Neuronal stem cell (in vitro differentiated cells): ENCODE measurements at places on chromosomes 7 and 10.

GRCh38 chr10:89064748-89065147 lies 74.2 kb downstream of the FAS start:
- no peak for DNase-seq

GRCh38 chr7:142581341-142581740 lies 167.9 kb upstream of the PRSS1 start:
- no peak for DNase-seq

GRCh38 chr7:148962440-148962822 lies 65.9 kb downstream of the PDIA4 start:
- no peak for DNase-seq

- DNase-seq = no peak
Measured at GRCh38 chr7:42262964-42263363, 26.0 kb upstream of the GLI3 start.

GRCh38 chr7:36911788-36912187 lies 187.5 kb upstream of the AOAH start:
- no peak for DNase-seq

GRCh38 chr10:69874449-69874848 lies 72.7 kb downstream of the COL13A1 start:
- no peak for DNase-seq

DNA sequence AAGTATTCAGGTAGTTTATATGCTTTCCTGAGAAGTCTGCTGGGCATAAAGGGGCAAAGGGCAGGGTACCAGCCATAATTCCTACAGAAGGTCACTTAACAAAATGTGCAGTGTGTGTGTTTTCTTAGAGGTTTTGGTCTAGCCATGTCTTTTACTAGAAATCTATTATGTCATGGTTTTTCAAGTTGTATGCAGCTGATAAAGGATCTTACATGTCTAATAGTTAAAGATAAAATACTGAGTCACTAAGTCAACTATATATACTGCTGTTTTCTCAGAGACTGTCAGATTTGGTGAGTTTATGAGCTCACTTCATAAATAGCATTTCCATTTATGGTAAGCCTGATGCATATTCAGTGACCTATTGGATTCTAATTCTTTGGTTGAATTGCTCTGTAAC lies 7.7 kb downstream of the CASP2 start:
- no peak for DNase-seq

- no peak for DNase-seq
Measured at GRCh38 chr10:14236341-14236740, 94.4 kb downstream of the FRMD4A start.

GRCh38 chr10:9743639-9744038 lies 1274.0 kb upstream of the CELF2 start:
- no peak for DNase-seq

- DNase-seq = no peak
Measured at GRCh38 chr7:6479067-6479466, 31.3 kb upstream of the DAGLB start.

DNA sequence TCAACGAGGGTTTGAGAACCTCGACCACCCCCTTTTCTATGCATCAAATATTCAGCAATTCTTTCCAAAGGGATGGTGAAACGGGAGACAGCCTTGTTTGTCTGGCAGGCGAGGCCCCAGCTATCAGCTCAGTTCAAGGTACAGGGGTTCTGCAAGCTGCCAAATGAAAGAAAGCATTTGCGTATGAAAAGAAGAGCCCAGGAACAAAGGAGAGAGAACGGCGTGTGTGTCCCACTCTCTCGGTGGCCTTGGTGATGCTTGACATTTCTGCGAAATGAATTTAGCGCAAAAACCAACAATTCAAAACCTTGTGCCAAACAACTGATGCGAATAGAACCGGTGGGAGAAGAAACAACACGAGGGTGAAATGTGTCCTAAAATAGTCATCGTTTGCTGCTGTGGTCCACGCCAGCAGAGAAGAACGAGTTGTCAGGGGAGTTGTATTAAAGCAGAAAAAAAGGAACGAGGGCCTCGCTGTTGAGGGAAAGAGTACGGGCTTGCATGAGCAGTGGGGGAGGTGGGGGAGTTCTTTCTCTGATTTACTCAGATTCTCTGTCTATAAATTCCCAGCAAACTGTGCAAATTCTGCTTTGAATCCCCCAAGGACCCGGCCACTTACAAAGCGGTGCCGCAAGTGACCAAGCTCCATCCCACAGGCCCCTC lies 97.7 kb downstream of the TMEM130 start:
- peak; percentile 21 for DNase-seq

DNA sequence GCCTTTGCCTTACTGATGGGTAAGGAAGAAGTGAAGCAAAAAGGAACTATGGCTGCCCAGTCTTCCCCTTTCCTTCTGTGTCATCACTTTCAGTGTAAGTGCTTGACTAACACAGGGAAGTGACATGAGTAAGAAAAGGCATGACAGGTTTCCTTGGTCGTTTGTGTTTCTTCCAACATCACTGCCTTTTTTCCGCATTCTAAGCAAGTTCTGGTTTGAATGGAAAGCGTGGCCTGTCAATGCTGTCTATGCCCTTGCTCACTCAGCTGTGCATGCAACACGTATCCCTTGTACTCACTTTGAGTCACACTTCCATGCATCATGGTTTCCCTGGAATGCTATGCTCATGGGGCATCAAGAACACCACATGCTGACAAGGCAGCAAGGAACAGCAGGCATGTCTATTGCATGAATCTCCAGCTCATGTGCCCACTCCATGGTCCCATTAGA lies 111.8 kb downstream of the OAT start:
- no peak for DNase-seq

DNA sequence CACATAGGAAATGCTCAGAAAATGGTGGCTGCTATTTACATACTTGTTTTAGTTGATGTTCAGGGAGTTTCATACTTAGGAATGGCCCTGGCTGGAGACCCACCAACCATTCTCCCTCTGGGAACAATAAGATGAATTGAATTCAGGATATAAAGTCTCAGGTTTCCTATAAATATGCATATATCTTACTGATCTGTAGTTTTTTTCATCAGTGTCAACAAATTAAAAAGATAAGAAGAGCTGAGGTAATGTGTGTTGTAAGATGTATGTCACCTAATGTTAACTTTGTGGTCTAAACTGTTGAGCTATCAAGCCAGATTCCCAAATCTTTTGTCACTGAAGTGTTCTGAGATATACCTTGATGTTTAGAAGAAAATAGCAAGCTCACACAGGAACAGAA lies 457.5 kb downstream of the MAGI2 start:
- DNase-seq = no peak

GRCh38 chr7:150313367-150313809 lies 9.8 kb upstream of the LRRC61 start:
- no peak for DNase-seq

DNA sequence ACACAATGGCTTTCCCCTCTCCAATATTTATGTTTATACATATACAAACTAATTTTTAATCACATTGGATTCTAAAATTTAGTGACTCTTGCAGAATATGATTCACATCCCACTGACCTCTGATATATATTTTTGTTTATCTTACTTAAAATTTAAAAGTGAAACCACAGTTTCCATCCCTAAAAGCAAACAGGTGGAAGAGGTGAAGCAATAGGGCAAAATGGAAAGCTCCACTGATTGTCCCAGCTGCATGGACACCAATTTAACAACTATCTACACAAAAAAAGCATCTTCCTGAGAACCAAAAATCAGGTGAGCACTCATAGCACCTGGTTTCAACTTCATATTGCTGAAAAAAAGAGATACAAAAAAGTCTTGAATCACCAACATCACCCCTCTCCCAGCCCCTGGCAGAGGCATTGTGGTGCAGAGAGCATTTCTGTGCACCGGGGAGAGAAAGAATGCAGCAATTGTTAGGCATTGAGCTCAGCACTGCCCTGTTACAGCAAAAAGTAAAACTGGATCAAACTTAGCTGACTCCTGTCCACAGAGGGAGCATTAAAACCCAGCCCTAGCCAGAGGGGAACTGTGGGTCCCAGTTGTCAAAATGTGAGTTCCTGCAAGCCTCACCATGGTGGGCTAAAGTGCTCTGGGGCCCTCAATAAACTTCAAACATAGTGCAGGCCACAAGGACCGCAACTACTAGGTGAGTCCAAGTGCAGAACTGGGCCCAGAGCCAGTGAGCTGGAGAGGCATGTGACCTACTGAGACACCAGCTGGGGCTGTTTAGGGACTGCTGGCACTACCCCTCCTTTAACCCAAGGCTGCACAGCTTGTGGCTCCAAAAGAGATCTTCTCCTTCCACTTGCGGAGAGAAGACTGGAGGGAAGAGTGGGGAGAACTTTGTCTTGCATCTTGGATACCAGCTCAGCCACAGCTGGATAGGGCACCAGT lies 92.1 kb downstream of the SIRT1 start:
- DNase-seq = no peak

DNA sequence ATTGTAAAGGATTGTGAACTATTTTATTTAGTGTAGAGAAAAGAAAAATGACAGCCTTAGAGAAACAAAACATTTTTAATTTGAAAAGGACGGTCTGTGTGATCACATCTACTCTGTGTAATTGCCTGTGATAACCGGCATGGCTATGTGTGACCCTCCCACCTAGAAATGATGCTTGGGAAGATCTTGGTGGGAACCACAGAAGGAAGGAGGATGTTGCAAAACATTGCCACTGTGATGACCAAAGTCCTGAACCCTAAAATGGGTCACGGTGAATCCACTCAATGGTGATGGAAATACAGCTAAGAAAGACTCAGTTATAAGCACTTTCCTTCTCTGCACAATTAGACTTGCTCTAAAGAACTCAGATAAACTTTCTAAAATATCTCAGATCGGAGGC lies 221.3 kb upstream of the FRMD4A start:
- no peak for DNase-seq

- DNase-seq = no peak
Measured at GRCh38 chr10:785861-786214, 96.4 kb upstream of the DIP2C start.

GRCh38 chr7:54888067-54888733 lies 129.2 kb upstream of the SEC61G start:
- peak; percentile 8 for DNase-seq

DNA sequence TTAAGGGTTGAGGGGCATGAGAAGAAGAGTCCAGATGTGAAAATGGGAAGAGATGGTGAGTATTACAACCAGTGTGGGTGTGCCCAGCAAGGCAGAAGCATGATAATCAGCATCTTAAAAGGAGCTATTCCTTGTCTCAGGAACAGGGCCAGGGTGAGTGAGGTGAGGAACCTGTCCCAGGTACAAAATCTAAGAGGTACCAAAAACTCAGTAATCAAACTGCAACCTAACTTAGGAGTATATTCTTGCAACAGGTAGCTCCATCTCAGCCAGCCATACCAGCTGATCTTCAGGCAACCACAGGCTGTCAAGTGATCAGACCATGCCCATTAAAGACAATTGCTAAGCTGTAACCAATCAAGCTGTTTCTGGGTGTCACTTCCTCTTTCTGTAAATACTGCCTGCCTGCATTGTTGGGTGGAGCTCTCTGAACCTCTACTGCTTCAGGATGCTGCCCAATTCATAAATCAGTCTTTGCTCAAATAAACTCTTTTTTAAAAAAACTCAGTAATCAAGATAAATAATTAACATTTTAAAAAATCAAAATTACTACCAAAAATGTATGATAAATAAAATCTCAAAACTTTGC lies 7.4 kb downstream of the KEL start:
- no peak for DNase-seq

GRCh38 chr7:24730018-24730369 lies 27.3 kb downstream of the GSDME start:
- DNase-seq = no peak

- DNase-seq = no peak
Measured at GRCh38 chr10:120768227-120768626, 82.9 kb upstream of the WDR11 start.

GRCh38 chr7:148914208-148914777 lies 30.2 kb upstream of the EZH2 start:
- DNase-seq = no peak

DNA sequence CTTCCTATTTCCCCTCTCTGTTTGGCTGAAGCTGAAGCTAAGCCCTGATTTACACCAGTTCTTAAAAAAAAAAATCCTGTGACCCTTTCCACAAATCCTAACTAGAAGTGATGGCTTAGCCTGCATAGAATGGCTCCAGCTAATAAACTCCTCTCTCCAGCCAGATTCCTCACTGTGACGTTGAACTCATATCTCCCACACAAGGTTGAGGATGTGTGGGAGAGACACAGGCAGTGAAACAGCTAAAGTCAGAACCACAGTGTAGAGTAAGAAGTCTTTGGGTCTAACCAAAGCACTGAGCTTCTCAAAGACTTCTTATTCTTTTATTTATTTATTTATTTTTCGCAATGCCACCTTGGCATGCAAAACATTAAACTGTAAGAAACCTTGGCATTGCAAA lies 268.3 kb downstream of the SNX13 start:
- DNase-seq = no peak

GRCh38 chr10:132735923-132736391 lies 50.0 kb downstream of the NKX6-2 start:
- no peak for DNase-seq

GRCh38 chr10:4070921-4071660 lies 286.1 kb upstream of the KLF6 start:
- no peak for DNase-seq

DNA sequence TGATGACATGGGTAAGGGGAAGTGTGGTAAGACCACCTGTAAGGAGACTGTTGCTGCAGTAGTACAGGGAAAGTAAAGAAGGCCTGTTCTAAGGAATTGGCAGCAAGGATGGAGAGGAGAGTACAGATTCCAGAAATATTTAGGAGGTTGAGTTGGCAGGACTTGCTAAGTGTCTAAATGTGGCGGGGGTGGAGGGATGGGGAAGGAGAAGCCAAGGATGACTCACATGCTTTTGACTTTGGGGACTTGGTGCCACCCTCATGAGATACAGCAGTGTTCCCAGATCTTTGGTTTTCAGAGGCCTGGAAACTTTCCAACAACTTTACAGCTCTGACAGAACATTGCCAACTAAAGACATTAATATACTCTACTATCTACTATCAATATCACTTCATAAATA lies 45.4 kb downstream of the CDK6 start:
- no peak for DNase-seq

- DNase-seq = no peak
Measured at GRCh38 chr10:120538091-120538490, 81.1 kb downstream of the PLPP4 start.

DNA sequence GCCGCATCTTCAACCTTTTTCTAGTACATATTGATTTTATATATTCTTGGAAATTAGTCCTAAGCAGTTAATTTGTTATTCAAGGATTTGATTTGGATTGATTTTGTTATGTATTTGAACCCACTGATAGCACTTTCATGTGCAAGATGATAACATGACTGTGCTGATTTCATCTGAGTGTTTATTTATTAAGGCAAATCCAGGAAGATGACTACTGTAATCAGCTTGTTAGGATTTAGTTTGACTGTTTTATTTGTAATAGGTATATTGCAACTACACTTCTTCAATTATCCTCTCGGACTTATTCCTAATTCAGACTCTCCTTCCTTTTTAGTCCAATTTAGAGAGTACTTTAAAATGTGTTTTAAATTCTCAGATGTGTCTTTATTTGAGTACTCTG lies 75.1 kb upstream of the PRKG1 start:
- no peak for DNase-seq
